Thymus (tissue), 14 donors: ENCODE measurements at places on chromosomes 3 and 15. TPM values are rescaled to one million over a fixed set of nuclear protein-coding genes. Genes with fewer than 3 reads are reported as not detected.

- no peaks in the 10 kb centered on the region for H3K36me3 ChIP-seq
- H3K27ac ChIP-seq: no peak overlapping the region
- no peak for DNase-seq
- H3K4me1 ChIP-seq: no peaks in the 10 kb centered on the region
- no peak overlapping the region for H3K4me3 ChIP-seq
Observed at GRCh38 chr15:87522997-87523396, 733.5 kb downstream of the NTRK3 start.

DNA sequence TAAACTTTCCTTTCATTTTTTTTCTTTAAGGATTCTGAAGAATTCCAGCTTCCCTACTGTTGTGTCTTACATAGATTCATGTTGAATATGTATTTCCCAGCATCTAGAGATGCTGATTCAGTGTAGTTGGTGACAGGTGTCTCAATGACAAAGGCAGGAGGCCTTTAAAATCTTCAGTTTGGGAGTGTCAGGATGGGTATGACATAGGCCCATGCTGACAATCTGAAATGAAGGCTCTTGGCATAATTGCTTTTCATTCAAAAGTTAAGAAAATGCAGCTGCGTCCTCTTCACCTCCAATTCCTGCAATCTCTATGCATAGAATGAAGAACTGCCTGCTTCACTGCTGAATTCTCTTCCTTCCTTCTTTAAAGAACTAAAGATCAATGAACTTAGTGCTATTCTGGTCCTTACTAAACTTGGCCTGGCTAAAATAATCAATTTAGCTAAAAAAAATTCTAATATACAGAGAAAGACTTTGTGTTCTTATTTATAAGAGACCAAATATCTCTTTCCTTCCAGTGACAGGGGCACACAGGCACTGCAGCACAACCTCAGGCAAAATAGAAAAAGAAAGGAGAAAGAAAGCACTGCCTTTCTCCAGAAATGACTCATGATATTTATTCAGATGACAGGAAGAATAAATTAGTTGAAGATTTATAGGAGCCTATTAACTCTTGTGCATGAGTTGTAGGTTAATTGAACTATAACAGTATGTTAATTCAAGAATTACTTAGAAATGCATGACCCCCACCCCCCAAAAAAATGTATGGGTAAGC, 152.6 kb upstream of the GBE1 start:
- H3K27me3 ChIP-seq: no peaks in the 10 kb centered on the region
- no peak overlapping the region for H3K4me3 ChIP-seq
- no peak for DNase-seq
- no peaks in the 10 kb centered on the region for H3K4me1 ChIP-seq
- no peak overlapping the region for H3K27ac ChIP-seq

DNA sequence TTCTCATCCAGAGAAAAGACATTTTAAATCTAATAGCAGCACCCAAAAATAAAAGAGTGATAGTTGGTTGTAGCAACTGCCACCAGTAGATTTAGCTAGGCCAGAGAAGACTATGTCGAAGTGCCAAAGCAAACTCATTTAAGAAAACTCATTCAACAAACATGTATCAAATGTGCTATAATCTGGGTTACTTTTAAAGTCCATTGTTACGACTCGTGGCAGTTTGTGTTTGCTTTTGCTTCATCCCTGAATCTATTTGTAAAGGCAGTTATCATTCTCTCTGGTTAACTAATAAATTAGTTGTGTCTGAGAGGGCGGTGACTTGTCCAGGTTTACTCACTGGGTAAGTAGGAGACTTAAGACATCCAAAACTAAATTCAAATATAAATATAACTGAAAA, 159.4 kb downstream of the ZIC4 start:
- H3K27ac ChIP-seq: no peak overlapping the region
- H3K4me3 ChIP-seq: no peak overlapping the region
- no peaks in the 10 kb centered on the region for H3K27me3 ChIP-seq

DNA sequence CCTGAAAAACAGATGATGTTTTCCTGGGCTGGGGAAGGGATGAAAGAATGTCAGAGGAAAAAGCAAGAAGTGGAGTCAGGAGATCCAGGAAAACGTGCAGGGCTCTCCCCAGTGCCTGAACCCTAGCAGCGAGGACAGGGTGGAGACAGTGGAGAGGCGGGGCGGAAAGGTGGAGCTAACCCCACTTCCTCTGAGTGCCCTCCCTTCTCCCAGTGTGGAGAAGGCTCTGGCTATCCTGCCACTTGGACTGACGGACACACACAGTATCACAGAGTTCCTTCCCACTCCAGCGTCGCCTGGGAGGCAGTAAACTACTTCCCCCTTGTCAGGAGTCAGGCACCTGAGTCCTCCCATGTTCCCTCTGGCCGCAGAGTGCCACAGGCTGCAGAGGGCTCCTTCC, 125.3 kb upstream of the CHRNA7 start:
- H3K27ac ChIP-seq: no peak overlapping the region
- H3K4me1 ChIP-seq: no peaks in the 10 kb centered on the region
- H3K4me3 ChIP-seq: no peak overlapping the region
- DNase-seq: no peak
- no peaks in the 10 kb centered on the region for H3K36me3 ChIP-seq
- no peaks in the 10 kb centered on the region for H3K27me3 ChIP-seq

GRCh38 chr3:88616413-88616812, 466.7 kb downstream of the C3orf38 start:
- no peaks in the 10 kb centered on the region for H3K36me3 ChIP-seq
- no peaks in the 10 kb centered on the region for H3K4me1 ChIP-seq
- no peak for DNase-seq
- no peak overlapping the region for H3K4me3 ChIP-seq

The EXD1 gene
- 0.09 TPM for total RNA-seq

The ERICH6 gene
- total RNA-seq: 0.14 TPM

The WDR76 gene
- 24.6 TPM for total RNA-seq

The SLC28A1 gene
- total RNA-seq: 0.05 TPM
